ENCODE measurements at places on chromosomes 5 and 9. TPM values are rescaled to one million over a fixed set of nuclear protein-coding genes. Genes with fewer than 3 reads are reported as not detected.

- DNase-seq: no peak
These were observed at the start of gene ASS1 for GRCh38 chr9:130444565-130445221. TSS of gene ASS1 (plus strand) at chr9:130444961. CDS start at chr9:130452229, 7,268 bp downstream.

DNA sequence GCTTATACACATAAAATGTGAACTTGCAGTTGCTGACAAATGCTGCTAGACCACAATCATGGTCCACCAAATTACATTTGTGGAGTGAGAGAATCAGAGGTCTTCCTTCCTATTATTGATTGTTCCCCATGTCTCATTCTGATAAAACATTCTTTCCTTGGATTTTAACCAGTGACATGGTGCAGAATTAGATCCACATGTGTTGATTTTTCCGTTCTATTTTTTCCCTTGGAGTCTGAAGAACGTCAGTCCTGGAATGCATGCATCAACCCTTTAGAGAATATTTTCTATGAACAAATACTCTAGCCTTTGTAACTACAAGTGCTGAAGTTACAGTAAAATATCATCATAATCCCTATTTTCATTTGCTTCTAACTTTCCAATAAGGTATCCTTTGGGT lies 170.7 kb upstream of the SPRY4 start:
- no peak for DNase-seq

DNA sequence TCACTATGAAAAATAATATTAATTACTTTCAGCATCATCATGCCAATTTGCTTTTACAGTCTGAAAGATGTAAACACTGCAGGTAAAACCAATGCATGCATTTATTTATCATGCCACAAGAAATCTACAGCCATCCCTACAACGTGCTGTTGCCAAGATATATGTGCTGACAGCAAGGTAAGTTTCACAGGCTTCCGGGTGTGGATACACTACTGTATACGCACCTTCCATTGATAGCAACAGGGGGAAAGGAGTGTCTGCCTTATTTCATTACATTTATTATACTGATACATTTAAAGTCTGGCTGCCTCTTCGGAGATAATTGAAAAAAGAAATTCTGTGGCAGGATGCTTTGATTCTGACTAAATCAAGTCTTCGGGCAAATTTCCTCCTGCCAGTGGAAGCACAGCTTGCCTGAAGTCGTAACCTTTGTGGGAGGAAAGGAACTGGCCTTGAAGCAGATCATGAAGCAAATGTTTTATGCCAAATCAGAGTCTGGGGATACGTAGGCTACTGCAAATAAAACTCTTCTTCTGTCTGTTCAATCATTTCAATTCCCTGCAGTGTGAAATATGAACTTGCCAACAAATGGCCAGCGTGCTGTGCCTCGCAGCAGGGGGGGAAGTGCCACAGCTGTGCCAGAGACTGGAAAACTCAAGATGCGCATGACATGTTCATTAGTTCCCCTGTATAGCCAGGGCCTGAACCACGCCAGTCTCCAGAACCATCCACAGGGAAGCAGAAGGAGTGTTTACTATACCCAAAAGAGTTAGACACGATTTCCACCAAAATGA lies 268.1 kb downstream of the EFNA5 start:
- peak; percentile 80 for DNase-seq

GRCh38 chr5:66406761-66407336 lies 189.3 kb upstream of the MAST4 start:
- no peak for DNase-seq

DNA sequence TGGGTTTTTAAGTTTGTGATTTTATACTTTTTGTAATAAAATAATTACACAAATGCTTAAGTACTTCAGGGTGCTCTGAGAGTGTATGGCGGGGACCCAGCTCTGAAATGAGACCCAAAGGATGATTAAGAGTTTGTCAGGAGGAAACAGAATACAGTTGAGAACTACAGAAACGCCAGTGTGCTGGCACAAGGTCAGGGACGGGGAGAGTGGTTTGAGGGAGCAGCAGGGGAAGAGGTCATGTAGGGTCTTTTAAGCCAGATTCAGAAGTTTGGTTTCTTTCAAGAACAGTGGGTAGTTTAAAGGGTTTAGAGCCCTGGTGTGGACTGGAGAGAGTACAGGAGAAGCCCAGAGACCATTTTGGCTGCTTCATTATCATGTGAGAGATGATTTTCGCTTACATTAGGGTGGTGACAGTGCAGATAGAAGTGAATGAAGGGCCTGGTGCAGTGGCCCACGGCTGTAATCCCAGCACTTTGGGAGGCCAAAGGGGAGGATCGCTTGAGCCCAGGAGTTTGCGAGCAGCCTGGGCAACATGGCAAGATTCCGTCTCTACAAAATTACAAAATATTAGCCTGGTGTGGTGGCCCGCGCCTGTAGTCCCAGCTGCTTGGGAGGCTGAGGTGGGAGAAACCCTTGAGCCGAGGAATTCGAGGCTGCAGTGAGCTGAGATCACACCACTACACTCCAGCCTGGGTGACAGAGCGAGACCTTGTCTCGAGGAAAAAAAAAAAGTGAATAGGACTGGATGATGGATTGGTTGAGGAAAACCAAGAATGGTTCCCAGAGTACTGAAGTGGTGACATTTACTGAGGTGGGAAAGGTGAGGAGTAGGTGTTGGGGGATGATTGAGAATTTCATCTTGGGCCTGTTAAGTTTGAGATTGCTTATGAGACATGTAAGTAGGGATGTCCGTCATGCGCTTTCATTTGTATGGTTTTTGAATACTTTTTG lies 1.4 kb upstream of the ETF1 start:
- no peak for DNase-seq

Gene PTGS1
- 0.39 TPM for total RNA-seq

Gene PLPP7
- 17.3 TPM for total RNA-seq

Gene HBEGF
- 2.5 TPM for total RNA-seq

Gene PCDHGB3
- total RNA-seq: 6.2 TPM

Gene ARHGEF37
- total RNA-seq: 1.0 TPM
